SJSA1 (cell line): ENCODE measurements at places on chromosomes 2 and 18. TPM values are rescaled to one million over a fixed set of nuclear protein-coding genes. Genes with fewer than 3 reads are reported as not detected.

Gene SULT6B1
- total RNA-seq = 0.63 TPM in 1 of 2 replicates, not detected in the other

Gene ATP6V1B1
- total RNA-seq = not detected in 2 replicates

Gene TFCP2L1
- total RNA-seq = not detected in 2 replicates

Gene WDCP
- total RNA-seq = 18.0 and 18.5 TPM in 2 replicates

Gene STK16
- 13.2 and 18.6 TPM in 2 replicates for total RNA-seq

Gene ITGB6
- total RNA-seq = not detected in 2 replicates

Gene CD207
- total RNA-seq = not detected in 2 replicates

Gene FMNL2
- total RNA-seq = 4.4 and 12.9 TPM in 2 replicates

Gene ADAM23
- 0.03 TPM in 1 of 2 replicates, not detected in the other for total RNA-seq

Gene ZNF24
- 29.1 and 51.3 TPM in 2 replicates for total RNA-seq
